ENCODE measurements at places on chromosomes 12 and 14. TPM values are rescaled to one million over a fixed set of nuclear protein-coding genes. Genes with fewer than 3 reads are reported as not detected.

- no peak overlapping the region for H3K4me3 ChIP-seq
- no peaks in the 10 kb centered on the region for H3K27me3 ChIP-seq
- peaks cover 15% of the 10 kb centered on the region for H3K4me1 ChIP-seq
- DNase-seq = no peak
Observed at GRCh38 chr14:95286645-95287044, 33.1 kb downstream of the CLMN start.

GRCh38 chr14:31897581-31898186, 179.4 kb upstream of the ARHGAP5 start:
- no peaks in the 10 kb centered on the region for H3K36me3 ChIP-seq
- H3K4me1 ChIP-seq = peaks cover 14% of the 10 kb centered on the region
- no peak overlapping the region for H3K4me3 ChIP-seq
- DNase-seq = no peak
- H3K27me3 ChIP-seq = no peaks in the 10 kb centered on the region

ESPL1 gene
- 0.43 TPM for total RNA-seq

NYNRIN gene
- 7.9 TPM for total RNA-seq

Data from heart left ventricle (tissue), 16 donors.